Esophagus squamous epithelium (tissue), 5 donors: ENCODE measurements at places on chromosomes 16 and 17. TPM values are rescaled to one million over a fixed set of nuclear protein-coding genes. Genes with fewer than 3 reads are reported as not detected.

KRT16 gene
- total RNA-seq = 156 TPM

NETO2 gene
- total RNA-seq = 9.8 TPM

CCDC102A gene
- total RNA-seq = 10.9 TPM

CA4 gene
- total RNA-seq = 1.1 TPM

NOG gene
- total RNA-seq = not detected

MYH2 gene
- total RNA-seq = not detected

KRTAP2-4 gene
- total RNA-seq = not detected

SYCE1L gene
- total RNA-seq = not detected

CACNG3 gene
- total RNA-seq = not detected

CORO1A gene
- 9.5 TPM for total RNA-seq

KRTAP16-1 gene
- total RNA-seq = not detected

GSPT1 gene
- 61.7 TPM for total RNA-seq

TPSD1 gene
- total RNA-seq = 5.9 TPM

CHMP1A gene
- 116 TPM for total RNA-seq

ITGA2B gene
- 0.26 TPM for total RNA-seq

CES5A gene
- not detected for total RNA-seq

COL1A1 gene
- total RNA-seq = 20.8 TPM

GRCh38 chr16:58411736-58412614, 19.7 kb downstream of the GINS3 start:
- H3K27ac ChIP-seq = peak overlapping the region; percentile 69
- H3K27me3 ChIP-seq = no peaks in the 10 kb centered on the region
- H3K4me1 ChIP-seq = peaks cover 15% of the 10 kb centered on the region
- no peaks in the 10 kb centered on the region for H3K36me3 ChIP-seq
- H3K4me3 ChIP-seq = no peak overlapping the region
- DNase-seq = no peak

DNA sequence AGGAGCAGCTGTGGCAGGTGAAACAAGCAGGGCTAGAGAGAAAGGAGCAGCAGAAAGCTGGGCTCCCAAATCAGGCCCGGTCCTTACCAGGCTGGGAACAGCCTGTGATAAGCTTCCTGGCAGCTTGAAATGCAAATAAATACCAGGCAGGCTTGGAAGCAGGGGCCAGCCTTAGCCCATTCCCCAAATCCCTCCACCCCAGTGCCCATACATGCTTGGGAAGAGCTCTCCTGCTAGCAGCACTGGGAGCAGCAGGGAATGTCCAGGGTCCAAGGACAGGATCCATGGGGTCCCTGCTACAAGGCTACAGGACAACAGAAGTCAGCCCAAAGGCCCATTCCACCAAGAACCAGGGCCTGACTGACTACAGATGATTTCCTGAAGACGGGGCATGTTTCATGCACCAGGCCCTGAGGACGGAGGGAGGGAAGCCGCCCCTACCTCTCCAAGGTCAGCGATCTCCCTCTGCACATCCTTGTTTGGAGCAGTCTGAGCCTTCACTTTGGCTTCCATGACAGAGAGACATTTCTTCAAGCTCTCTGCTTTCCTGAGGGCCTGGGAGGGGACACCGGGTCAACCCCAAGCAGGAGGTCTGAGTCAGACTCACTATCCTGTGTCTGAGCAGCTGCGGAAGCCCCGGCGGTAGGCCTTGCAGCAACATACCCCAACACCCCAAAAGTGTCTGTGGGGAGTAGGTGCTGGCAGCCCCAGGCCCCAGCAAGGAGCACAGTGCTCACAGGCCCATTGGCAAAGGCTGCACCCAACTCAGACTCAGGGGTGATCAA, 2.6 kb upstream of the EXOSC6 start:
- no peak overlapping the region for H3K4me3 ChIP-seq
- H3K36me3 ChIP-seq = peaks cover 82% of the 10 kb centered on the region
- no peaks in the 10 kb centered on the region for H3K27me3 ChIP-seq
- no peak for DNase-seq

DNA sequence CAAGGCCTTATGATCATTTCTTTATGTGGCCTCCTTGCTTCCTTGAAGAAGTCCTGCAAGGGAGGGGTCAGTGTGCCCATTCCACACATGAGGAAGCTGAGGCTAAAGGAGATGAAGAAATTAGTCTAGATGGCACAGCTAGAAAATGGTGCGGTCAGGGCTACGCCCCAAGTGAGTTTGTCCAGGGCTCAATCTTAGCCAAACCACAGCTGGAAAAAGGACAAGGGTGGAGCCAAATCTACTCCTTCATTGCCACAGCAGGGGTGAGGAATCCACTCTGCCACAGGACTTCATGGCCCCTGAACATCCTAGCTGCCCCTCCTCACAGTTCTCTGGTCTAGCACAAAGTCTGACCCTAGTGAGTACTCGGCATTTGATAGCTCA, 16.2 kb downstream of the BEAN1 start:
- no peak overlapping the region for H3K27ac ChIP-seq
- H3K27me3 ChIP-seq = peaks cover 22% of the 10 kb centered on the region
- no peak overlapping the region for H3K4me3 ChIP-seq
- no peaks in the 10 kb centered on the region for H3K4me1 ChIP-seq

- peaks cover 22% of the 10 kb centered on the region for H3K4me1 ChIP-seq
- no peaks in the 10 kb centered on the region for H3K27me3 ChIP-seq
- no peak overlapping the region for H3K27ac ChIP-seq
- H3K36me3 ChIP-seq = peaks cover 15% of the 10 kb centered on the region
- H3K4me3 ChIP-seq = no peak overlapping the region
These were observed 19.6 kb downstream of the AKAP10 start for GRCh38 chr17:19958023-19958422.

- H3K4me1 ChIP-seq = peaks cover 4% of the 10 kb centered on the region
- H3K27me3 ChIP-seq = no peaks in the 10 kb centered on the region
- DNase-seq = no peak
- no peak overlapping the region for H3K4me3 ChIP-seq
These were observed 64.4 kb upstream of the LRRC37A3 start for GRCh38 chr17:64983708-64984107.

- H3K4me1 ChIP-seq = peaks cover 64% of the 10 kb centered on the region
- H3K27ac ChIP-seq = peak overlapping the region; percentile 98
- H3K4me3 ChIP-seq = peak overlapping the region; percentile 93
- DNase-seq = no peak
These were observed 586 bp downstream of the UBALD2 start for GRCh38 chr17:76265624-76266243.

GRCh38 chr17:53949473-53950090, 126.9 kb downstream of the KIF2B start:
- no peaks in the 10 kb centered on the region for H3K27me3 ChIP-seq
- H3K27ac ChIP-seq = no peak overlapping the region
- DNase-seq = no peak
- H3K36me3 ChIP-seq = no peaks in the 10 kb centered on the region
- H3K4me3 ChIP-seq = no peak overlapping the region
- no peaks in the 10 kb centered on the region for H3K4me1 ChIP-seq

- H3K4me1 ChIP-seq = peaks cover 4% of the 10 kb centered on the region
- H3K36me3 ChIP-seq = no peaks in the 10 kb centered on the region
- no peak for DNase-seq
- H3K27me3 ChIP-seq = no peaks in the 10 kb centered on the region
- H3K4me3 ChIP-seq = no peak overlapping the region
These were observed 54.8 kb downstream of the PLXDC1 start for GRCh38 chr17:39096508-39097149.

- H3K36me3 ChIP-seq = no peaks in the 10 kb centered on the region
- no peak overlapping the region for H3K4me3 ChIP-seq
- no peak overlapping the region for H3K27ac ChIP-seq
- H3K4me1 ChIP-seq = no peaks in the 10 kb centered on the region
- no peaks in the 10 kb centered on the region for H3K27me3 ChIP-seq
These were observed 140.9 kb downstream of the CCT6B start for GRCh38 chr17:34820248-34820801.

DNA sequence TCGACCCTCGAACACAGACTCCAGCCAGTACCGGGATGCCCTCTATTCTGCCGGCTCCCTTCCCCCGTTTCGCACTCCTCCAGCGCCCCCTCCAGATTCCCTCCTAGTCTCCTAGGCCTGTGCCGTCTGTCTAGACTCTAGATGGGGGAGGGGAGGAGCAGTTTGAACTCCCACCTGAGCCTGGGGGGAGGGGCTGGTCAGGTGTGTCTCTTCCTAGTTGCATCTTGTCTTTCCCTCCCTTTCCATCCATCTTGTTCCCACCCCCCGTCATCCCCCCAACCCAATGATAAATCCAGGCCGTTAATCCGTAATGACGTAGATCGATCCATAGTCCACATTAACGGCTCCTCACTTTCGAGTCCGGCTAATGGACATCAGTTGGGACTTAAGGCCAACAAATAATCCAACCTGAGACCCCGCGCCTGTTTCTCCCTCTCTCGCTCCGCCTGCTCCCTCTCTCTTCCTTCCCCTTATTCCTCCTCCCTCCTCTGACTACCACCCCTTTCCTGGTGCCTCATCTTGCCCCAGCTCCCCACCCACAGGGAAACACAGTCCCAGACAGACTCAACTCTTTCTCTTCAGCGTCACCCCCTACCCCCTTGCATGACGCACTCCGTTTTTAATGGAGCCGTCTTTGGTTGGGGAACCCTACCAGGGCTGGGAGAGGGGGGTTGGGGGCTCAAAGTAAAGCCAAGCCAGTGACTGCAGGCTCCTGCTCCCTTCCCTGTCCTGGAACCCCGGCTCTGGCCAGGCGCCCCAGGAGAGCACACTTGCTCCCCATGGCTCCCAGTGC, 3.4 kb upstream of the HOXB5 start:
- H3K4me1 ChIP-seq = peaks cover 43% of the 10 kb centered on the region

DNA sequence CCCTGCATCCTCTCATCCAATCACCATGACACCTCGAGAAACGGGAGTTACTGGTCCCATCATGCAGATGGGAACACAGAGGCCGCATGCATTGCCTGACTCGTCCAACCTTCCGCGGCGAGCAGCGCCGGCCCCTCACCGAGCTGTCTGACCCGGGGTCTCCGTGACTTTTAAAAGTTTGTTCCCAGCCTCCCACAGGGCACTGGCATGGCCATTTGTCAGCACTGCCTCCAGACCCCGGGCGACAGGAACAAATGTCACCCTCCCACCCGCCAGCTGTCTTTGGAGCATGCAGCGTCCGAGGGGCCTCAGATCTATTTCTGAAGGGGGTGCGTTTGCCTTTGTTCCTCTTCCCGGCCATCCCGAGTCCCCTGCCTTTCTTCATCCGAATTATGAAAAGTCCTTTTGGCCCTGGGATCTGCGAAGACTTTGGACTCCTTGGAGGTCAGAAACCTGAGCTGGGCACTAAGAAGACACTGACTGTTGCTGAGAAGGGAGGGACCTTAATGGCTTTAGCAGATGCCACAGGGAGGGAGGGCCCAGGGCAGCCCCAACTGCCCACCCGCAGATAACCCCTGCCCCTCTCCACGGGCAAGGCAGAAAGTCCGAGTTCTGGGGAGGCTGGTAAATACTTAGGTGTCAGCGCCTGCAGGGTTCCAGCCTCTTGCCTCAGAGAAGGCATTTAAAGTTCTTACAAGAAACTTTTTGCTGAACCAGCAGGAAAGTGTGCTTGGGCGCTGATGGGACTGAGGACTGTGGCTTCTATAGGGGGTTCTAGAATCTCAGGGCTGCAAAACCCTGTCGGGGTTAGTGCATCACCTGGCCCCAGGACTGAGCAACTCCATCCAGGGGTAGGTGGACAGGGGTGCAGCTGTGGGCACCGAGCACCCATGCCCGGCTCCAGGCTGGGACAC, 348.1 kb downstream of the FOXL1 start:
- no peak for DNase-seq
- no peak overlapping the region for H3K4me3 ChIP-seq
- no peaks in the 10 kb centered on the region for H3K36me3 ChIP-seq
- no peaks in the 10 kb centered on the region for H3K27me3 ChIP-seq
- no peak overlapping the region for H3K27ac ChIP-seq

GRCh38 chr16:71367241-71367976, 8.9 kb downstream of the CALB2 start:
- no peak overlapping the region for H3K4me3 ChIP-seq
- H3K36me3 ChIP-seq = no peaks in the 10 kb centered on the region
- DNase-seq = no peak
- no peak overlapping the region for H3K27ac ChIP-seq
- no peaks in the 10 kb centered on the region for H3K27me3 ChIP-seq
- H3K4me1 ChIP-seq = no peaks in the 10 kb centered on the region

- H3K4me3 ChIP-seq = no peak overlapping the region
- no peak overlapping the region for H3K27ac ChIP-seq
- DNase-seq = no peak
- H3K36me3 ChIP-seq = no peaks in the 10 kb centered on the region
These were observed 3.5 kb upstream of the ERN2 start for GRCh38 chr16:23716484-23716883.

- no peak overlapping the region for H3K27ac ChIP-seq
- DNase-seq = no peak
- H3K4me1 ChIP-seq = peaks cover 6% of the 10 kb centered on the region
- no peak overlapping the region for H3K4me3 ChIP-seq
- H3K27me3 ChIP-seq = no peaks in the 10 kb centered on the region
- no peaks in the 10 kb centered on the region for H3K36me3 ChIP-seq
These were observed 9.7 kb upstream of the ALOX15B start for GRCh38 chr17:8029121-8029520.

- no peak overlapping the region for H3K4me3 ChIP-seq
- H3K36me3 ChIP-seq = no peaks in the 10 kb centered on the region
- no peak overlapping the region for H3K27ac ChIP-seq
- H3K27me3 ChIP-seq = no peaks in the 10 kb centered on the region
These were observed 23.8 kb downstream of the SDK2 start for GRCh38 chr17:73620414-73620813.

DNA sequence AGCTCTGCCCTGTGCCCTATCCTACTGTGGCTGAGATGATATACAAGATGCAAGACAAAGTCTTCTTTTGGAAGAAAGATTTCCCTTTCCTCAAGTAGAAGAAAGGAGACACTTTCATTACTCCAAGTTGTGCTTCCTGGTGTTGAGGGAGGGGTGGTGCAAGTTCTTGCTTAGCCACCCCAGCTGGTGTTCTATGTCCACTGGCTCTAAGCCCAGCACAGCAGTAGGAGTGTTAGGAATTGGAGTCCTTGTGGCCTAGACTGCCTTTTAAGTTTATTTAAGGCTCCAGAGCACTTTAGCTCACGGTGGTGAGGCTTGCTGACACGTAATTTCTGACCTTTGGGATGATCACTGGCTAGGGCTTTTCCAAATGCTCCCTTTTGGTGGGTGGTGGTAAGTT, 109.7 kb downstream of the KIF2B start:
- DNase-seq = no peak
- H3K4me1 ChIP-seq = no peaks in the 10 kb centered on the region
- H3K27me3 ChIP-seq = no peaks in the 10 kb centered on the region
- H3K4me3 ChIP-seq = no peak overlapping the region
- H3K27ac ChIP-seq = no peak overlapping the region
- H3K36me3 ChIP-seq = no peaks in the 10 kb centered on the region

DNA sequence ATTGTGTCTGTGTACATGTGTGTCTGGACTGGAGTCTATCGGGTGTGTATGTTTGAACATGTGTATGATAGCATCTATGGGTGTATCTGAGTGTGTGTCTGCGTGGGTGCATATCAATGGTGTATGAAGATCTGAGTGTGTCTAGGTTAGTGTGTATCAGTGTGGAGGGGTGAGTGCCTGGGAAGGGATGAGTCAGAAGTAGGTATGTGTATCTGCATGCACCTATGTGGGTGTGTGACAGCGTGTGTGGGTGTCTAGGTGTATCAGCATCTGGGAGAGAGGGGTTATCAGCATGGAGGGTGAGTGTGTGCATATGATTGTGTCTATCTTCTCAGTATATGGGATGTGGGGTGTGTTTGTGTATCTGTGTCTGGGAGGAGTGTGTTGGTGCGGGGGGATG, 58.2 kb upstream of the LHX1 start:
- no peak for DNase-seq
- H3K27ac ChIP-seq = no peak overlapping the region
- no peaks in the 10 kb centered on the region for H3K4me1 ChIP-seq
- H3K36me3 ChIP-seq = no peaks in the 10 kb centered on the region
- no peaks in the 10 kb centered on the region for H3K27me3 ChIP-seq
